Esophagus squamous epithelium (tissue), 5 donors: ENCODE measurements at places on chromosomes 12 and 14. TPM values are rescaled to one million over a fixed set of nuclear protein-coding genes. Genes with fewer than 3 reads are reported as not detected.

DNA sequence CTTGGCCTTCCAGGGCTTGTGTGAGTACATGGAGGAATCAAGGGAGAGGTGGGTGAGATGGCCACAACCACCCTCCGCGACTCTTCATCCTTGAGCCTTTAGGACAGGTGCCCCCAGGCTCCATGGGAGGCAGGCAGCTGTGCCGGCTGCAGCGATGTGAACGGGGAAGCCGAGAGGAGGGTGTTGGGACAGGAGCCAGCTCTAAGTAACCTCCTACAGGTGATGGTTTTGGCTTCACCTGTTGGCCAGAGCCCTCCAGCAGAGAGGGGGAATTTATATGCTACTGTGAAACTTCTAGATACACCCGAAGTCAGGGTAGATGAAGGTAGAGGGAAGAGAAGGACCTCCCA lies 132.2 kb upstream of the HIF1A start:
- no peaks in the 10 kb centered on the region for H3K27me3 ChIP-seq
- H3K4me1 ChIP-seq, result peaks cover 54% of the 10 kb centered on the region
- no peak overlapping the region for H3K4me3 ChIP-seq
- H3K36me3 ChIP-seq, result no peaks in the 10 kb centered on the region

DNA sequence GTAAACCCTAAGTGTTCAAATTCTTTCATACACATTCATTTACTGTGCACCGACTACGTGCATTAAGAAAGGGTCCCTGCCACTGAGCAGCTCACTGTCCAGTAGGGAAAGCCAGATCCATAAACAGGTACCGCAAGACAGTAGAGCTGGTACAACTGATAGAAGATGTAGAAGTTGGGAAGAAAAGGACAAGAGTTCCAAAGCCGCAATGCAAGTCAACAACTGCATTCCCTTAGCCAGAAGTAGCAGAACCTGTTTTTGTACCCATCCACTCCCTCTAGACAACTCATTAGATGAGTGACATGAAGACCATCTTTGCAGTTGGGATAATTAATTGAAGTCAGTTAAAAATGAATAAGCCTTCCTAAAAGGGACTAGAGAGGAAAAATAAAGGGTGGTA lies 1.3 kb downstream of the SENP1 start:
- peaks cover 3% of the 10 kb centered on the region for H3K36me3 ChIP-seq
- peaks cover 18% of the 10 kb centered on the region for H3K4me1 ChIP-seq
- no peak overlapping the region for H3K27ac ChIP-seq
- peak overlapping the region; percentile 96 for H3K4me3 ChIP-seq
- no peaks in the 10 kb centered on the region for H3K27me3 ChIP-seq

DNA sequence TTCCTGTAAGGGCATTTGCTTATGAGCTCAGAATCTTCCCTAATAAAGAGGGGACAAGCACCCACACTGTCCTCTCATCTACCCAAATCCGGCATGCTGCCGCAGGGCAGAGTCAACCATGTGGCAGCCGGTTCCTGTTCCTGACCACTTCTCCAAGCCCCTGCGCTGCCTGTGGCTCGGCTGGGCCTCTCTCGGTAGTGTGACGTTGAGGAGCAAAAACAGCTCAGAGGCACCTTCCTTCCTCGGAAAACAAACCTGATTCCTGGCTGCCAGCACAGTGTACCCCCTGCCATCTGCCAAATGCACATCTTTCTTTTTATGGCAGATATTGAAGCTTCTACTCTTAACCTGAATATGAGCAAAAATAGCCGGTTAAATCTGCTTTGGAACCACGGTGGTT lies 50.5 kb downstream of the CFAP251 start:
- H3K4me3 ChIP-seq, result no peak overlapping the region
- H3K36me3 ChIP-seq, result no peaks in the 10 kb centered on the region

The SLC22A17 gene
- total RNA-seq, result 1.1 TPM

DNA sequence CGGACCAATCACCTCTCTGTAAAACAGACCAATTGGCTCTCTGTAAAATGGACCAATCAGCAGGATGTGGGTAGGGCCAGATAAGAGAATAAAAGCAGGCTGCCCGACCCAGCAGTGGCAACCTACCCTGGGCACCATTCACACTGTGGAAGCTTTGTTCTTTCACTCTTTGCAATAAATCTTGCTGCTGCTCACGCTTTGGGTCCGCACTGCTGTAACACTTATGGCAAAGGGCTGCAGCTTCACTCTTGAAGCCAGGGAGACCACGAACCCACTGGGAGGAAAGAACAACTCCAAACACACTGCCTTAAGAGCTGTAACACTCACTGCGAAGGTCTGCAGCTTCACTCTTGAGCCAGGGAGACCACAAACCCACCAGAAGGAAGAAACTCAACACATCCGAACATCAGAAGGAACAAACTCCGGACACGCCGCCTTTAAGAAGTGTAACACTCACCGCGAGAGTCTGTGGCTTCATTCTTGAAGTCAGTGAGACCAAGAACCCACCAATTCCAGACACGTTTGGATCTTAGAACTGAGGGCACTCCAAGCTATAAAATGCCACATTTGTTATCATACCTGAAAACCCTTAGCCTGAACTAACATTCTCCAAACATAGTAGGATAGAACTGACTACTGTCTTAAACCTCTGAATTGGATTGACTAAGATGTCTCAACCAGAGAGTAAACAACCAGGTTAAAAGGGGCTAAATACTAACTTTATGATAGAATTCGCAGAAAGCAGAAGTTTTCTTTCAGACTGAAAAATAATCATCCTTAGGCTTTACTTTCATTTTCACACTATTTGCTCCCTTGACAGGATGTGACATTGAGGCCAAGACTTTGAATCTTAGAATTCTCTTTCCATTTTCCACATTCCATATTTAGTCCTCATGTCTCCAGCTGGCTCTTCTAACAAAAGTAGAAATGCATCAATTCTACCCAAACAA lies 33.6 kb downstream of the CDKL1 start:
- H3K27ac ChIP-seq, result peak overlapping the region; percentile 79
- H3K27me3 ChIP-seq, result no peaks in the 10 kb centered on the region
- peak overlapping the region; percentile 53 for H3K4me3 ChIP-seq

The HSPA2 gene
- 47.0 TPM for total RNA-seq

DNA sequence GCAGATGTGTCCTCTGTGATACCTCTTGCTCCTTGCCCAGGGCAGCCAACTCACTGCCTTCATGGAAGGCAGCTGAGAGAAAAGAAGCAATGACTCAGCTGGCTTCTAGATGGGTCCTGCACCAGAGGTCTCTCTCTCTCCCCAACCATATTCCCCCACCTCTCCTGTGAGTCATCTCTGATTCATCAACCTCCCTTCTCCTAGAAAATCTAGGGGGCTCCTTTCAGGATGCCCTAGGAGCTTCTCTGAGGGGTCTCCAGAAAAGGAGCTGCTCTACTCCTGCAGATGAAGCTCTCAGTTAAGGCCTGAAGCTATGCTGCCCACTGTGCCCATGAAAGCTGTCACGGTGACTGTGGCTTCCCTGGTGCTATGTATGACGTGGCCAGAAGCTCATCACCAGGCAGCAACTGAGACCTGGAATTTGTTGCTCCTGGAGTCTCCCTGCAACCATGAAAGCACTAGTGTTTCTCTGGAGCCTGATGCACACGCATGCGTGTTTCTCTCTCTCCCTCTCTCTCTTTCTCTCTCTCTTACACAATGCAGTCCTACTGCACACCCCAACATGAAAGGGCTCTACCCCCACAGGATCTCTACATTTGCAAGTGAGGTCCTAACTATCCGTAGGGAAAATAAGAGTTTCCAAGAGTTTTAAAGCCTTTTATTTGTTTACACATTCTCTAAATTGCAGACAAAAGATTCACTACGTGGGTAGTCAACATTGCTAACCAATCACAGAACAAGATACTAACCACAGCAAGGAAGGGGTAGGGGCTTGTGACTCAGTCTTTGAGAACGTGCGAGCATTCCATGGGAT lies 285.3 kb downstream of the DPF3 start:
- H3K36me3 ChIP-seq, result no peaks in the 10 kb centered on the region
- no peaks in the 10 kb centered on the region for H3K27me3 ChIP-seq
- peaks cover 2% of the 10 kb centered on the region for H3K4me1 ChIP-seq

The NEUROD4 gene
- not detected for total RNA-seq

DNA sequence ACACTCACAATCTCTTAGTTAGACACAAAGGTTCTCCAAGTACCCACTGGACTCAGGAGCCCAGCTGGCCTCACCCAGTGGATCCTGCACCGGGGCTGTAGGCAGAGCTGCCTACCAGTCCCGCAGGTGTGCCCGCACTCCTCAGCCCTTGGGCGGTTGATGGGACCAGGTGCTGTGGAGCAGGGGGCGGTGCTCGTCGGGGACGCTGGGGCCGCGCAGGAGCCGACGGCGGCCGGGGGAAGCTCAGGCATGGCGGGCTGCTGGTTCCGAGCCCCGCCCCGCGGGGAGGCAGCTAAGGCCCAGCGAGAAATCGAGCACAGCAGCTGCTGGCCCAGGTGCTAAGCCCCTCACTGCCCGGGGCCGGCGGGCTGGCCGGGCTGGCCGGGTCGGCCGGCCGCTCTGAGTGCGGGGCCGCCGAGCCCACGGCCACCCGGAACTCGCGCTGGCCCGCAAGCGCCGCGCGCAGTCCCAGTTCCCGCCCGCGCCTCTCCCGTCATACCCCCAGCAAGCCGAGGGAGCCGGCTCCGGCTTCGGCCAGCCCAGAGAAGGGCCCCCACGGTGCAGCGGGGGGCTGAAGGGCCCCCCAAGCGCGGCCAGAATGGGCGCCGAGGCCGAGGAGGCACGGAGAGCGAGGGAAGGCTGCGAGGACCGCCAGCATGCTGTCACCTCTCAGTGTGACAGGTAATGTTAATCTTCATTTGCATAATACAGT lies 506.8 kb downstream of the LRFN5 start:
- no peak overlapping the region for H3K27ac ChIP-seq
- no peak overlapping the region for H3K4me3 ChIP-seq
- no peak for DNase-seq
- H3K4me1 ChIP-seq, result no peaks in the 10 kb centered on the region
- H3K27me3 ChIP-seq, result no peaks in the 10 kb centered on the region
- H3K36me3 ChIP-seq, result no peaks in the 10 kb centered on the region
